ENCODE measurements at places on chromosomes 1 and 21.

DNA sequence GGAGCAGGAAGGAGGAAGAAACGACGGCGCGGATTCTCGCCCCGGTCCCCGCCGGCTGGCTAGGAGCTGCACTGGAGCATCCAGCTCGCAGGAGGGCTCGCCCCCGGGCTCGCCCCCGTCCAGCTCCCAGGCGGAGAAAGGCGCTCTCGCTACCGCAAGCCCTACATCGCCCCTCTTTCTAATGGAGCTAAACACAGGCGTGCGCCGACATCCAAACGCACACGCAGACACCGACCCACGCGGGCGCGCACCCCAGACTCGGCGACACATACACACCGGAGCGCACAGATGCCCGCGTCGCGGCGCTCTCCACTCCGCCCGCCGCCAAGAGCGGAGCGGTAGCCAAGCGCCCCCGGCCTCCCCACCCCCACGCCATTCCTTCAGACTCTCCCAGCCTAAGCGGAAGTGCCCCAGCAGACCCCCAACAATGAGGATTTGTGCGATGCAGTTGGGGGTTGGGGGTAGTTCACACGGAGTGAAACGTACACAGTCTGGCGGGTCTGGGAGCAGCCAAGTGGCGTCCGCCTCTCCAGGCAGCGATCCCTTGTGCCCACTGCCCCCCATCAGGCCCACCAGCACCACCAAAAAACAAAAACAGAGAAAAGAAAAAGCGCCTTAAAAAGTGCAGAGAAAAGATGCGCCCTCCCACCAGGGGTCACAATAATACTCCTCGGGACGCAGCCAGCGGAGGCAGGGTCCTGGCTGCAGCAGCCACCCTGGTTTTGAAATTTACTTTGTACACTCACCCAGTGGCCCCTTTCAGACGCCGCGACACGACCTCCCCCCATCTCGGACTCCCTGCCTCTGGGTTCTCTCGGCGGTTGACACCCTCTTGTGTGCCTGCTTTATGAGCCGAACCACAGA is 1.4 kb downstream of the DAB1 start:
- DNase-seq = no peak

GRCh38 chr1:230972855-230973271 is 5.8 kb downstream of the TTC13 start:
- DNase-seq = no peak

GRCh38 chr1:14964711-14965055 is 188.9 kb upstream of the TMEM51 start:
- no peak for DNase-seq

DNA sequence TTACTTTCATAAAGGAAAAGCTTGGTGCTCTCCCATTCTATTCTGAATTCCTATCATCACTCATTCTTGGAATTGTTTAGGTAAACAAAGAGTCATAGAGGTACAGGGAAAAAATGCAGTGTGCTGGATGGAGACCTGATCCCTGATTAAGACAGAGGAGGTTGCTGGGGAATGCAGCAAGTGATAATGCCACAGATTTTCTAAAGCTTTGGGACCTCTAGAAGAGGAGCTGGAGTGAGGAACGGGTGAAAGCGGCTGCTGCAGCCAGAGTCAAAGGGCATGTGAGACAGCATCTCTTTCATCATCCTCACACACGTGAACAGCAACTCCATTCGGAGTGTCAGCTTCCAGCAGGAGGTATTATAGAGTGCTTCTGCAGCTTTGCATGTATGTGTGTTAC is 54.9 kb upstream of the DIPK1A start:
- DNase-seq = no peak

GRCh38 chr1:59747420-59748024 is 67.2 kb upstream of the HOOK1 start:
- DNase-seq = no peak

- DNase-seq = peak; percentile 54
These were observed 4.9 kb downstream of the PLEKHG5 start for GRCh38 chr1:6486433-6487011.

DNA sequence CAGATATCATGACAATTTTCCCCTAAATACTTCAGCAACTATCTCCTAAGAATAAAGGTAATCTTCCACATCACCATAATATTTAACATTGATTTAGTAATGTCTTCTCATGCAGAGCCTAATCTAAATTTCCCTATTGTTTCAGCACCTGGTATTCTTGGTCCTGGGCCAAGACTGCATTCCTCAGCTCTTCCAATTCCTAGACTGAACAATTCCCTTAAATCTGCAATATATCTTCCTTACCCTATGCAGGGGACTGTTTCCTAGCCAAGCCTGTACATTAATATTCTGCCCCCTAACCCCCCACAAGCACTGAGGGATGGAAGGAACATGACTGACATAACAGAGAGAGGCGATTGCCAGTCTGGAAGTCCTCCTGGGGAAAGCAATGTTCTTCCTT is 28.7 kb upstream of the DISP1 start:
- no peak for DNase-seq

GRCh38 chr1:89987159-89987819 is 7.6 kb upstream of the ZNF326 start:
- peak; percentile 71 for DNase-seq

DNA sequence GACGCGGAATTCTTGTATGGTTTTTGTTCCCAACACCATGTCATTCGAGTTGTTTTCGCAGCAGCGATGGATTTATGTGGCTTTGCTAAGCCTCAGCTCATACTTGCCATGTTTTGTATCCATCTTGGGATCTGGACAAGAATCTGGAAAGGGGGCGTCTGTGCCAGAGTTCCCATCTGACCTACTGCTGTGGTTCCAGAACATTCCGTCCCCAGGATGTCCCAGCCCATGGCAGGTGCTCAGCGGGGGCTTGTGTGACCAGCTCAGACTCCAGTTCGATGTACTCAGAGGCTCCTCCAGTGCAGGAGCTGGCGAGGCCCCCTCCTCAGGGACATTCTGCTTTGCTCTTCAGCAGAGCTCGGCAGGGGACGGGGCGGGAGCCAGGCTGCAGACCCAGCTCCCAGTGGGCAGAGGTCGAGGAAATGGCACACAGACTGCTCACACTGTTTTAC is 24.0 kb upstream of the ADARB1 start:
- DNase-seq = no peak

GRCh38 chr1:3068564-3069431 is at the start of gene PRDM16:
Gene PRDM16, plus strand, starts transcription at chr1:3069203. Its CDS starts 57 bp downstream, at chr1:3069260.
- peak; percentile 32 for DNase-seq

GRCh38 chr1:169090900-169091311 is 15.6 kb upstream of the ATP1B1 start:
- DNase-seq = no peak

Data from LoVo (cell line).